SW480 (cell line): ENCODE measurements at places on chromosomes 2 and 18.

DNA sequence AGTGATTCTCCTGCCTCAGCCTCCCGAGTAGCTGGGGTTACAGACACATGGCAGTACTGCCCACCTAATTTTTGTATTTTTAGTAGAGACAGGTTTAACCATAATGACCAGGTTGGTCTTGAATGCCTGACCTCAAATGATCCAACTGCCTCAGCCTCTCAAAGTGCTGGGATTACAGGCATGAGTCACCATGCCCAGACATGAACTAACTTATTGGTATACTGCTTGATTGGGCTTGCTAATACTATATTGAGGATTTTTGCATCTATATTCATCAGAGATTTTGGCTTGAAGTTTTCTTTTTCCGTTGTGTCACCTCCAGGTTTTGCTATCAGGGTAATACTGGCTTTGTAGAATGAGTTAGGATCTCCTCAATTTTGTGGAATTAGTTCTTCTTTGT lies 706.1 kb upstream of the HS6ST1 start:
- DNase-seq: no peak

- DNase-seq: peak; percentile 34
Observed at GRCh38 chr2:235300368-235301201, 193.3 kb upstream of the AGAP1 start.

DNA sequence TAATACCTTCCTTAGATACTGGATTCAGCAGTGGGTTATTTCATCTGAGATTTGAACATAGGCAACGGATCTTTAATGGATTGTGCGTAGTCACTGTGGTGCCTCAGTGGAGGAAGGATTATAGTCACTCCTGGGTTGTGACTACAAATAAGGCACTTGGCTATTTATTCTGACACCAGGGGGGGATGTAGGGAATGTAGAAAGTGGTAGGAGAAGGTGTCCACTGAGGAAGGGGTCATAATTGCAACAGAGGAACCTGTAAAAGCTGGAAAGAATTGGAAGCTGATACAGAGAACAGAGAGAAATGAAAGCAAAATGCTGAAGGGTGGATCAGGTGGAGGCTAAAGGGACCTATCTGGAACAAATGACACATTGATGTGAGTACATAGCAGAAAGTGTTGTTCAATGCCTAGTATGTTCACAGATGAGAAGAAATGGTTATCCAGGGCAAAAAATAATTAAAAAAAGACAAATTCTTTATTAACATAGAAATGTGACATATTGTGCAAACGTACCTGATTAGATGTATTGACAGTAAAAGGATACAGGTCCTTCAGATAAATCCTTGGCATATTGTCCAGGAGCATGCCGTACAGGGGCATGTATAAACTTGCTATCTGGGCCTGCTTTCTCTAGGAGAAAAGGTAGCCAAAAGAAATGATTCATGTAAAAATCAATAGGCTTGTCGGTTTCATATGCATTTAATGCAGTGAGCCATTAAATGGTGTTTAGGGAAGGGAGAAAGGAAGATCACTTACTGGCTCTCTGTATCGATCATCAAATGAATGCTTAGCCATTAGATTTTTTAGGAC lies 91.2 kb upstream of the CCDC195 start:
- no peak for DNase-seq

- no peak for DNase-seq
Observed at GRCh38 chr2:181517685-181518301, 60.6 kb downstream of the ITGA4 start.

DNA sequence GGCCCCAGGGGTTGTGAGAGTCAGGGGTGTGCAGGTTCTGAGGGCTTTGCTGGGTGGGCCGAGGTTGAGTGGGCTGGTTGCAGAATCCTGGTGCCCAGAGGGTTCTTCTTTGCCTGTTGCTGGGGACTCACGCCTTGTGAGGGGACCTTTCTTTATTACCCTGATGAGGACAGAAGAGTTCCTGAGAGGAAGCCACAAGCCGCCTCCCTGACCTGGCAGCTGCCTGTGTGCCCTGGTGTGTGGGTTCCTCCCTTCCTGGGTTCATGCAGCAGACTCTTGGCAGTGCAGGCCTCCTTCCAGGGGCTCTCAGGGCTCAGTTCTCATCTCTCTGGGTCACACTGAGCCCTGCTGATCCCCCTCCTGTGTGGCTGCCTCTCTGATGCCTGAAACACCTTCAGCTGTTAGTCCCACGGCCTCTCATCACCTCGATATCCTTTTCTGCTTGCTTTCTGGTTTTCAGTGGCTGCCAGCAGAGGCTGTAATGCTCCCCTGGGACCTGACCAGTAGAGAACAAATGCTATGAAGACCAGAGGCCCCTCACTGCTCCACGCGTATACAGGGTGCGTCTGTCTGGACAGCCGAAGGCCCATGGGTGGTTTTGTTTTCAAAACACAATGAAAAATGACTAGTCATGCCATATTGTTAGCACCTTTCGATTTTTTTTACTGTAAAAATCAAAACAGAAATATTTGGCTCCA lies 191.3 kb downstream of the AGAP1 start:
- DNase-seq: no peak

DNA sequence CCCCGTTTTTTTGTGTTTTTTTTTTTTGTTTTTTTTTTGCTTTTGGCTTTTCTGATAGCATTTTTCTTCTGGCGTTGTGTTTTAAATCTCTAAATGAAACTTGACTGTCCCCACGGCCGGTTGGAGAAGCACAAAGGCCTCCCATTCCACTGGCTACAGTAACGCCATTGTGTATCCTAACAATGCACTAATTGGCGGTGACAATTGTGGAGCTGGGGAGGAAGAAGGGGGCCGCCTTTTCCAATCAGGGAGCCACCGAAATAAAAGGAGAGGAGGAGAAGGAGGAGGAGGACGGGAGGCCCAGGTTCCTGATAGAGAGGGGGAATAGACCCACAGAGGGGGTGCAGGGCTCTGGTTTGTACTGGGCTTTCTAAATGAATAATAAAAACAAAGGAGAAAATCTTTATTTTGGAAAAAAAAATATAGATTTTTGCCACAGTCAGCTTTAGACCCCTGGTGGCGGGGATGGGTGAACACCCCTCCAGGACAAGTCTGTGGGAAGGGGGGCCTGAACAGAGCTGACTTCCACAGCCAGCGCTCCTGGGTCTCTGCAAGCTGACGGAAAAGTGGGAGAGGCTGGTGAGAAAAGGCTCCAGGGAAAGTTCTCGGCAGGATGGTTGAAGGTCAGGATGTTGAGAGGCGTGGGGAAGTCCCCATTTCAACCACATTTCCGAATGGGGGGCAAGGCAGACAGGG lies 43.7 kb upstream of the FZD5 start:
- DNase-seq: no peak

- peak; percentile 14 for DNase-seq
Observed at GRCh38 chr2:117128461-117128860, 686.0 kb upstream of the DDX18 start.

- DNase-seq: no peak
Observed at GRCh38 chr2:227404585-227405271, 17.0 kb upstream of the SCYGR1 start.

DNA sequence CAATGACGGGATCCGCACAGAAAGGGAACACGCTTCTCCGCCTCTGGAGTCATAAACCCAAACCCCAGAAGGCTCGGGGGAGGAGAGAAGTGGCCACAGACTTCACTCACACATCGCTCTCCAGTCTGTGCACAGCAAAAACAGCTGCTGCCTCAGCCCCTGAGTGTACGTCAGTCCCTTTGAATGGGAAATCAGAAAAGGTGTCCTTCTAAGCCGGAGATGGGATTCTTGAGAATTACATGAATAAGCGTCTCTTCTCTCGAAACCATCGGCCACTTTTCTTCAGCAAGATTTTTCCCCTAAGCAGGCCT lies 78.3 kb downstream of the PDCL3 start:
- no peak for DNase-seq

GRCh38 chr2:104852090-104852666 lies 1.7 kb upstream of the POU3F3 start:
- peak; percentile 60 for DNase-seq

DNA sequence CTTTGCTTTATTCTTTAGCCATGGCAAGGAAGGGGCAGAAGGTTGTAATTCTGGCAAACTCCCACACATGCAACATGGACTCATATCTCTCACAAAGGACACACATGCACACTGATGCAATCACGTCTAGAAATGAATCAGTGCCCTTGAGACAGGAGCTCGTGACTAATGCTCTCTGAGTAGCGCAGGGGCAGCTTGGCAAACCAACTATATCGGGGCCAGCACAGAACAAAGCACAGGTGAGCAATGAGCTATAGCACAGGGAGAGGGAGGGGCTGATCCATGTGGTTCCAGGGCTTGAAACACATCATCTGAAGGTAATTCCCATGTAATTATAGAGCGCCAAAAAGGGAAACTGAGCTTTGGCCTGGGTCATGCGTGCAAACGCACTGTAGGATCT lies 165.2 kb upstream of the KLF7 start:
- peak; percentile 76 for DNase-seq

GRCh38 chr2:10834068-10834655 lies 21.6 kb upstream of the PDIA6 start:
- no peak for DNase-seq

DNA sequence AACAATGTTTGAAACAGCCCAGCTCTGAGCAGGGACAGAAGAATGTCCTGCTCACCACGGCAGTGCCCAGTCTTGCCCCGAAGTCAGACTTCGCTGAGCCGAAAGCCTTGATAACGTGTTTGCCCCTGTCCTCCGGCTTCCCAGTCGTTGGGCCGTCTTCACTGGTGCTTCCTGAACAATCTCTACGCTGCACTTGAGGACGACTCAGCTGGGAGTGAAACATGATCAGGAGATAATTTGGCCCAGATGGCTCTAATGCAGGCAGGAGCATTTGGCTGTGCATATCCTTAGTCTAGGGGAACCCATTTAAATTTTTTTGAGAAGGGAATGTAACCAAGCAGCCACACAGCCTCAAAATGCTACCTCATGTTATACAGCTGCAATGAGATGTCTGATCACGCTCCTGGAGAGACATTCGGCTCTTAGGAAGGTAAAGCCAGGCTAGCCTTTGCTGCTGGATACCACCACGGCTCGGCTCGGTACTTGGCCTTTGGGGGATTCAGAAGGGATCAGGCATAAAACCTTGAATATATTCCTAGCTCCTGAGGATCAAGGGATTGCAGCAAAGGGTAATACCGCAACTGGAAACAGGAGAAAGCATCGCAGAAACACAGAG lies 43.6 kb downstream of the FECH start:
- DNase-seq: no peak

DNA sequence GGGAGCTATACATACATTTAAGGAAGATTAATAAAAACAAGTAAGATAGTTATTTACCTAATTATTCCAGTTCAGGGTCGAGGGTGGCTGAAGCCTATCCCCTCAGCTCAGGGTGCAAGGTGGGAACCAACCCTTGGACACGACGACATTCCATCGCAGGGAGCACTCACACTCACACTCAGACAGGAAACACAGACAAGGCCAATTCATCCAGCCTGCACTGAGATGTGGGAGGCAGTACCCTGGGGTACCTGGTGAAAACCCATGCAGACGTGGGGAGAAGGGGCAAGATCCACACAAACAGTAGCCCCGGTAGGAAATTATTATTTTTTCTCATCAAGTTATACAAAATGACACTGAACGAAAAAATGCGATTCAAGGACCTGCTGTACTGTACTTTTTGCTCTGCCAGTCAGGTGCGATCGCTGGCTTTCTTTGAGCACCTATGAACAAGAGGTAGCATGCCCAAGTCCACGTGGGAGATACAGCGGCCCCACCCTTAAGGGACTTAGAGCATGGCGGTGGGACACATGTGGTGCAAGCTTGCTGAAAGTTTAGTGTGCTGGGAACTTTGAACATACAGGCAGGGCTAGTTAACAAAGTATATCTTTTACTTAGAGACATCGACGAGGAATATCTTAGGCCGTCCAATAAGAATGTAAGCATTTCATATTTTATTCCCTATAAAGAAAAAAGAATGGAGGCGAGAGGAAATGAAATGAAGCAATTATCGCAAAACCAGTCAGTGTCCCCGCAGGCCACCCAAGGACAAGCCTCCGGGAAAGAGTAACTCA lies 624 bp downstream of the METTL8 start:
- DNase-seq: peak; percentile 91

DNA sequence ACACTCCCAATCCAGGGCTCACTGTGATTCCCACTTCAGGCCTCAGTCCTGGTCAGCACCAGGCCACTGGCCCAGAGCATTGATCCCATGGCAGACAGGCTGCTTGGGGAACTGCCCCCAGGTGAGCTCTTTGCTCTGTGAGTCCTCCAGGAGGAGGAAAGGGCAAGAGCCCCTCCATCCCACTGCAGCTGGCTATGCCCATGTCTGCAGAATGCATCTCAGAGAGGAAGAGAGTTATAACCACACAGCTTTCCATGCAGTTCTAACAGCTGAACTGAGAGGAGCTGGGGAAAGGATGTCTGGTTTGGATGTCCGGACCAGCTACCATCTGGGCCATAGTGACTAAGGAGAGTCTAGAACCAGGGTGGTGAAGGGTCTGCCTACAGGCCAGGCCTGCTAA lies 230.3 kb downstream of the DYSF start:
- DNase-seq: no peak

DNA sequence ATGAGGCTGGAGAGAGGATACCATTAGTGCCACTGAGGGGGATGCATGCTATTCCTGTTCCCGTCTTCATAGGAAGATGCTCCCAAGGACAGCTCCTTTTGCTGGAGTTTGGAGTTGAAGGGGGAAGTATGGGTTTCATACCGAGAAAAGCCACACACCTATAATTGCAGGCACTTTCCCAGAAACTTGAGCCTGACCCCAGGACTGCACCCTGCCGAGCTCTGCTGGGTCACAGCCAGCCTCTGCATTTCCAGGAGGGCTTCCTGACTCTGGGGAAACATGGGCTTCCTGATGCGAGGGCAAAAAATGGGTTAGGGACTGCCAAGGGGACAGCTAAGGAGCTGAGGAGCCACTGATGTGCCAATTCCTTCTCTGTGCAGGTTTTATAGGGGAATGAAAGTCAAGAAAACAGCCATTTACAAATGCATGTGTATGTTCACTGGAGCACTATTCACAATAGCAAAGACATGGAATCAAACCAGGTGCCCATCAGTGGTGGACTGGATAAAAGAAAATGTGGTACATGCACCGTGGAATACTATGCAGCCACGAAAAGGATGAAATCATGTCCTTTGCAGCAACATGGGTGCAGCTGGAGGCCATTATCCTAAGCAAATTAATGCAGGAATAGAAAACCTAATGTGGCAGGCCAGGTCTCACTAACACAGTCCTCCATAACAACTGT lies 104.5 kb downstream of the ACAA2 start:
- DNase-seq: no peak

GRCh38 chr2:48719480-48720177 lies 35.9 kb downstream of the LHCGR start:
- DNase-seq: no peak

- no peak for DNase-seq
Observed at GRCh38 chr2:225602205-225602604, 202.7 kb downstream of the NYAP2 start.

DNA sequence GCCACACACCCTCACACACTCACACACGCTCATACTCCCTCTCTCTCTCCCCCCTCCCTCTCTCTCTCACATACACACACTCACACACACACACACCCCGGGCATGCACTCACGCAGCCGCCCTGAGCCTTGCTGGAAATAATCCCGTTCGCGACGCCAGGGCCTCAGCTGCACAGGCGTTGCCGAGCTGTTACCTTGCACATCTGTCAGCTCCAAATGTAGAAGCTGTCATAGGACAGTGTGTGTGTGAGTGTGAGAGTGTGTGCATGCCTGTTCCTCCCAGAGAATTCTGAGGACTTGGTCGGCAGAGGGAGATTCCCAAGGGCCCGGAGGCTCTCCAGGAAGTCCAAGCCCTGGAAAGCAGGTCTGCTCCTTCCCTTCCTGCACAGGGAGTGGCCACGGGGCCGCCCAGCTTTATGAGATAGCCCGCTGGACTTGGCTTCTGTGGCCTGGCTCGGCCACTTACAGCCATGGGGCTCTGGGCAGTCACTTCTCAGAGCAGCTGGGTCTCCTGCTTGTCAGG lies 8.6 kb downstream of the SPR start:
- no peak for DNase-seq

GRCh38 chr18:73384246-73384645 lies 516.5 kb upstream of the NETO1 start:
- no peak for DNase-seq
